ENCODE measurements at places on chromosomes 1 and 21.
A peak's percentile ranks its signal among the peaks of the same experiment; 100 is the strongest.

DNA sequence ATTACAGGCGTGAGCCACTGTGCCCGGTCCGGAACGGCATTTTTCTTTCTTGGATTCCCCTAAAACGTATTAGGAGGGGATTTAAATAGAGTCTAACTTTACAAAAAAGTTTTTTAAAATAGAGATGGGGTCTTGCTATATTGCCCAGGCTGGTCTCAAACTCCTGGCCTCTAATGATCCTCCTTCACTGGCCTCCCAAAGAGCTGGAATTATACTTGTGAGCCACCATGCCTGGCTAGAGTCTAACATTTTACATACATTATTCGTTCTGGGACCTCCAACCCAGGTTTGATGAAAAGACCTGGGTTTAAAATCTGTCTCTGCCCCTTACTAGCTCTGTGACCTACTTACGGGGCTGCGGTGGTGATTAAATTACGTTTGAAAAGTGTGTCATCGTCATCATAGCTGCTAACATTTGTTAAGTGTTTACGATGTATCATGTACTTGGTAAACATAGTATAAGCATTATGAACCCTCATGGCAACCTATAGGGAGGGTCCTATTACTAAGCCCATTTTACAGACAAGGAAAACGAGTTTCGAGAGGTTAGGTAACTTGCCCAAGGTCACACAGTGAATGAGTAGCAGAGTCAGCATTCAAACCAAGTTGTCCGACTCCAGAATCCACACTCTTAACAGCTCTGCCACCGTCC, 24.5 kb downstream of the PLEKHM2 start:
- DNase-seq, result no peak

DNA sequence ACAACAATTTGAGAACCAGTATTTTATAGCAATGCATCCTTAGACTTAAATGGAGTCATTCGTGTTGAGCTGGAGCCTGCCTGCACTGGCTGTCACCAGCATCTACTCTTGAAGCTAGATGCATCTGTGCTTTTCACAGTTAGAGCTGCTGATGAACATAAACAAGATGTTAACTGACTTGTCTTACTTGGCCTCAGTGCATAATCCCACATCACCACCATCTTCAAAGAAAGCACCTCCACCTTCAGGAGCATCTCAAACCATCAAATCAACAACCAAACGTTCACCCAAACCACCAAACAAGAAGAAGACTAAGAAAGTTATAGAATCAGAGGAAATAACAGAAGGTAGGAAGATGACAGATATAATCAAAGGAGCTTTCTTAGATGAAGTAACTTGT, 71.1 kb downstream of the TPR start:
- no peak for DNase-seq

DNA sequence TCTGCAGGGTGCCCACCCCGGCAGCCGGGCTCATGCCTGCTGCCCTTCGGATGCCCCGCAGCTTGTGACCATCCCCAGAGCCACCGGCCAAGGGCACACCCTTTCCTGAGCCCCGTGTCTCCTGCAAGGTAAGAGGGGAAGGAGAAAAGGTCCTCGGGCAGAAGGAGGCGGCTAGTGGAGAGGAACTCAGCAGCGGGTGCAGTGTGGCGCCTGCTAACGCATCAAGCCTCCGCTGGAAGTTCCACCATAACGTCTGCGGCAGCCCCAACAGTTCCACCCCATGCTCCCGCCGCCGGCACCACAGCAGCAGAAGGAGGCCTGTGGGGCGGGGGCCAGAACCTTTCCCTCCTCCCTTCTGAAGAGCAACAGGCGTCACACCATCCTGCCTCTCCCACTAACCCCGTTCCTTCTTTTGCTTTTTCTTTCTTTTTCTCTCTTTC, 990 bp downstream of the VWA5B1 start:
- peak; percentile 9 for DNase-seq

GRCh38 chr1:67937651-67938050, 104.4 kb upstream of the GNG12 start:
- DNase-seq, result no peak

GRCh38 chr1:162596514-162597170, 35.1 kb downstream of the UAP1 start:
- no peak for DNase-seq

- DNase-seq, result no peak
These were observed 11.0 kb downstream of the ICMT start for GRCh38 chr1:6224718-6225117.

GRCh38 chr1:155471026-155471425, 91.6 kb downstream of the ASH1L start:
- DNase-seq, result no peak

DNA sequence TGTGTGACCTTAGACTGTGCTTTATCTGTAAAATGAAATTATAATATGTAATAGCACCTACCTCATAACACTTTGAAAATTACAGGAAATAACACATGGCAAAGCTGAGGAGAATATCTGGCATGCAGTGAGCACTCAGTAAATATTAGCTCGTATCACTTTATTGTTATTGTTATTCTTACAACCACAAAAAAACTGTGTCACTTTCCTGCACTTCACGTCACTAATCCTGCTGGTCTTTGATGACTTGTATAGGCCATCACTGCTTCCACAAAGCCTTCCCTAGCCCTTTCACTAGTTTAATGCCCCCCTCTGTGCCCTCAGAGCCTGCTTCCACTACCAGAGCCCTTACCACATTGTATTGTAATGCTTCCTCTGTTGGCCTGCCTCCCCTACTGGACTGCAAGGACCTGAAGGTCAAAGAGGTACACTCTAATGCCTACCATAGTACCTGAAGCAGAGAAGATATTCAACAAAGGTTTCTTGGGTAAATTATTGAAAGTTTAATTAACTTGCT, 231.6 kb downstream of the NFIA start:
- no peak for DNase-seq

- DNase-seq, result no peak
These were observed 93.7 kb upstream of the ETS2 start for GRCh38 chr21:38712071-38712470.

DNA sequence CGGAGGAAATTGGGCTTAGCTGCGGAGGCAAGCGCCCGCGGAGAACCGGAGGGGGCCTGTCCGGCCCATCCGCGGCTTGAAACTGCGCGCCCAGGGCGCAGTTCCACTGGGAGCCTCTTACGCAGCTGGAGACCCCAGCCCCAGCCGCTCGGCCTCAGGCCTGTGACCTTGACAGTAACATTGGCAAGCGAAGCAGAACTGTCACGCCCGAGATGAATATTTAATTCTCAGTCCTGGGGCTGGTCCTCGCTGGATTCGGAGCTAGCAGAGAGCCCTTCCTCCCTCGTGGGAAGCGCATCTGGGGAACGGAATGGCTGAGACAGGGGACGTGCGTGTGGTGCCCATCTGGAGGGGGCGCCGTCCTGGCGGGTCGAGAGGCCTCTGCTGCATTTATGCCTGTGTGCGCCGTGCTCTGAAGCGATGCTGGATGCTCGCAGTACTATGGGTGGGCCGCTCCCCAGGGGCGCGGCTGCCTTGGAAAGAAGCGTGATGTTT, 928 bp downstream of the SLC6A17 start:
- no peak for DNase-seq

Measured in stimulated activated CD4-positive, alpha-beta T cell treated with anti-CD3 and anti-CD28 coated beads, Interleukin-4, amount 100 ng/mL, for 1 hour (primary cell).